Activated CD8-positive, alpha-beta memory T cell treated with anti-CD3 and anti-CD28 coated beads, Interleukin-2, amount 50 U/mL, for 4 hours (primary cell): ENCODE measurements at places on chromosomes 16 and 17.

DNA sequence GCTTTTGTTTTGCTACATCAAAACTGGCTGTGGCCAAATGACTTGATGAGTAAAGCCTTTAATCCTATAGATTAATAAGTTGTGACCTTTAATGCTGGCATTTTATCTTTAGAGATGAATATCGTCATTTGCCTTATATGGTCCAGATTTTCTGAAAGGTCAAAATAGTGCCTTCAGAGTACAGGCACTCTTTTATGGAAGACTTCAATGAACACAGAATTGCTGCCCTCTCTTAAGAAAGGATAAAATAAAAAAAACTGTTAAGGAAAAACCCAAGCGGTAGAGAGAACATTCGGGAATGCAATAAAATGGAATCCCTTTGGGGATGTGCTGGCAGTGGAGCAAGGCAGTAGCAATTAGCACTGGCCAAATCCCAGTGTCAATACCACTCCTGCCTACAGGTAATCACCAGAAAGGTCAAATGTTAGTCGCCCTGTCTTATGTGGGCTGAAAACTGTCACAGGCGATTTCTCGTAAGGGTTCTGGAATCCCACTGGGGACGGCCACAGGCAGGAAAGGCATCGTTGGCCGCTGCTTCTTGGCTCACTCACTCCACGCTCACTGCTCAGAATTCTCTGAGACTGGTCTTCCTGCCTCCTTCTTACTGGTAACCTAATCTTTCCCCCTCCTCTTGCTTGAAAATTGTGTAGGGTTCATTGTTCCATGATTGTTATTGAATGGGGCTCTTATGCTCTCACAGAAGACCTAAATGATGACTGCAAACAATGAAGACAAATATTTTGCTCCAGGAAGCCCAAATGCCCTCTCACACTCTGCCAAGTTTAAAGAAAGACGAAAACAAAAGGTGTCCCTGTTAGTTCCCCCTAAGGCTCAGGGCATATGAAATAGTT lies 45.4 kb upstream of the HSBP1 start:
- no peak for DNase-seq

DNA sequence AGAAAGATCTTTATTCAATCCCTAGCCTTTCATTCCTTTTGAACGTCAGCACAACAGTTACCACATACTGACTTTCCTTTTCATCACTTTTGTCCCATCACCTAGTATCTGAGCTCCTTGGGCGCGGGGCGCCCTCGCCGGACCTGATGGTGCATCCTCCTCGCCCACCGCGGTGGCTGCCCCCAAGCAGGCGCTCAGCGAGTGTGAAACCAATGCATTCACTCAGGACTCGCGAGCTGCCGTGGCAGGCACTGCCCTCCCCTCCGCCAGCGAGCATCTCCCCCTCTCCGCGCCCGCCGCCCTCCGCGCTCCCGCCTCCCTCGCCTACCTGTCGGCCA lies 756 bp downstream of the KLHL11 start:
- DNase-seq = no peak

DNA sequence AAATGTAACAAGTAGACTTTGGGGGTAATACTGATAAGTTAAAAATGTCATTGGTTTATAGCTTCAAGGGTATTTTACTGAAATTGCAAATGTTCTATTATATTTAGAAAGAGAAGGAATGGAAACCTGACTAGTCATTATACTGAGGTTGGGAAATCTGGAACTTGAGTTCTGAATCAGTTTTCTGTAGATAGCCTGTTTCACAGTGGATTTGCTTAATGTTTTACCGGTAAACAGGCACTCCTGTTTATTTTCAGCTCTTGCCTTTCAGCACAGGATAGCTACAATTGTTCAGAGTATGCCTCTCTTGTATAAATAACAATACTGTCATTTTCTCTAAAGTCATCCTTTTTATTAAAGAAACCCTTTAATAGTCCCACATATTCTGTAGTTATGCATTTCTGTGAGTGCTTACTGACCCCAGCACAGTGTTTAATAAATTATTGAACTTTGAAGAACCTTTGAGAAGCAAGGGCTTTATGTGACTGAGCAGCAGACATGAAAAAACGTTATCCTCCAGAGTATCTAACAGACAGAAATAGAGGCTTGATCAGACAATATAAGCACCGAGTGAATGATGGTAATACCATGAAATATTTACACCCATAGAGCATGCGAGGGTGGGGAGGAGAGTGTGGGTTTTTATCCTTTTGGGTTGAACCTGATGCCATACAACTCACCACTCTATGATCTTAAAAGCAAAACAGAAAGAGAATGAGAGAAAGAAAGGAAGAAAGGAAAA lies 58.2 kb downstream of the FTO start:
- no peak for DNase-seq

GRCh38 chr16:31052114-31052513 lies 18.8 kb downstream of the STX4 start:
- no peak for DNase-seq

DNA sequence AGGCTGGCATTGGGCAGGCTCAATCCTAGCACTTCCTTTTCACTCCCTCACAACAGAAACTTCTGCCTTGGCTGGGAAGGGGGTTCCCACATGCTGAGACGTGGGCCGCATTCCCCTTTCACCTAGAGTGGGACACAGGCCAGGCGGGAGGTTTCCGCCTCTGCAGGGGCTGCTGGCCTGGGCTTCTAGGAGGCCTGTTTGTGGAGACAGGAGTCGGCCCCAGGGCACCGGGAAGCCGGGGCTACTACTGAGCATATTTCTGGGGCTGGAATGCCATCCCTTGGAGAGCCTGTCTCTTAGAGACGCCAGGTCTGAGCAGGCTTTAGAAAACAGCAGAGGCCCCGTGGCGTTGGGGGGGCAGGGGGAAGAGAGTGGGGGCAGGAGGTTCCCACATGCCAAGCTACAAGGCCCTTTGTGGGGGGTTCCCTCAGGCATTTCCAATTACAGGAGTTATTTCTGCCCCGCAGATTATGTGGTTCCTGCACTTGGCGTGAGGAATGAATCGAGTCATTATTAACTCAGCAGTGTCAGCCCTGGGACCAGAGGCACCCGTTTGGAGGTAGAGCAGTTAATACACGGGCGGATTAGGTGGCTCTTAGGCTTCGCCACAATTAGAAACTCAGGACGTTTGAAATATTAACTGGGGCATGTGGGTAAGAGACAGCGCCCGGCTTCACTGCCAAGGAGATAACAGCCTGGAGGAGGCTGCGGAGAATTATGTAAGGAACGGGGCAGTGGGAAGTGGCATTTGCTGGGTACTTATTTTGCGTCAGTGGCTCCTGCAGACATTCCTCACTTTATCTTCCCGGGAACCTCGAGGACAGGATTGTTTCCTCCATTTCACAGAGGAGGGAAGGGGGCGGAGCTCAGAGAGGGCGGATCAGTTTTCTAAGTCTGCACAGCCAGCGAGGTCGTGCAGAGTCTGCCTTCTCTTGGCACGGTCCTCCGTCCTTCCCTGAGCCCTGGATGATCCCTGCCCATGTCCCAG lies 162.5 kb downstream of the MAF start:
- no peak for DNase-seq

- DNase-seq = no peak
These were observed 24.0 kb downstream of the MMP15 start for GRCh38 chr16:58049232-58050185.

DNA sequence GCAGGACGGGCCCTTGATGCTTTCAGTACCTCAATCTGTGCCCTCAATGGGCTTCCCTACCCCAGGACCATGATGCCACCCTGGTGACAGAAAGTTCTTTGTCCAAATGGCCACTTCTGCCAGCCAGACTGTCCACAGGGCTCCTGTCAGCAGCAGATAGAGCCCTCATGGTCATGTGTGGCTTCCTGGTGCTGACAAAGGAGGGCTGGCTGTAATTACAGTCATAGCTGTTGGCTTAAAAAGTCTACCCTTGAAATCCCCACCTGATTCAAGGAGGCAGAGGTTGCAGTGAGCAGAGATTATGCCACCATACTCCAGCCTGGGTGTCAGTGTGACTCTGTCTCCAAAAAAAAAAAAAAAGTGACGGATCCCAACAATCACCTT lies 3.3 kb downstream of the TRPV2 start:
- DNase-seq = no peak

DNA sequence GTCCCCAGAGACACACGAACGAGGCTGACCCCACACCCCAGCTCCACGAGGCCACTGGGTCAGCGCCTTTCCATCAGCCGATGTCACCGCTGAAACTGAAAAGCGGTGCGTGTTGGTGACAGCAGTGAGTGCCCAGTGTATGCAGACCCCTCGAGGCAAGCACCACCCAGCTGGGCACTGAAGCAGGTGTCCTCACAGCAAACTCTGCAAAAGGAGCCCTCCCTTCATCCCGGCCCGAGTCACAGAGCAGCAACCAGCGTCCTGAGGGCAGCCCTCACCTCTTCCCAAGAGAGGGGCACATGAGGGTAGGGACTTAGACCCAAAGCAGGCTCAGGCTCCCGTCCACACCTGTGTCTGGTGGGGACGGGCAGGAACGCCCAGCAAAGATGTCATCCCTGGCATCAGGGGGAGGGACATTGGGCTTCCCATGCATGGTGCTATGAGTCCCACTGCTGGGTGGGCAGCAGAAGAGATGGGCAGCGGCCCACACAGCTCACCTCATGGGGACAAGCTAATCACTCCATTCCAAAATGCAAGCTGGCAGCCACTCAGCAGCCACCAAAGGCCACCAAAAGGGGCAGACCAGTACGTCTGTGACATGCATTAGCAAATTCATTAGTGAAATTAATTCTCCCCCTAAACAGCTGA lies 49.2 kb downstream of the RBFOX3 start:
- DNase-seq = no peak

GRCh38 chr17:14320734-14321475 lies 20.0 kb downstream of the HS3ST3B1 start:
- DNase-seq = no peak

DNA sequence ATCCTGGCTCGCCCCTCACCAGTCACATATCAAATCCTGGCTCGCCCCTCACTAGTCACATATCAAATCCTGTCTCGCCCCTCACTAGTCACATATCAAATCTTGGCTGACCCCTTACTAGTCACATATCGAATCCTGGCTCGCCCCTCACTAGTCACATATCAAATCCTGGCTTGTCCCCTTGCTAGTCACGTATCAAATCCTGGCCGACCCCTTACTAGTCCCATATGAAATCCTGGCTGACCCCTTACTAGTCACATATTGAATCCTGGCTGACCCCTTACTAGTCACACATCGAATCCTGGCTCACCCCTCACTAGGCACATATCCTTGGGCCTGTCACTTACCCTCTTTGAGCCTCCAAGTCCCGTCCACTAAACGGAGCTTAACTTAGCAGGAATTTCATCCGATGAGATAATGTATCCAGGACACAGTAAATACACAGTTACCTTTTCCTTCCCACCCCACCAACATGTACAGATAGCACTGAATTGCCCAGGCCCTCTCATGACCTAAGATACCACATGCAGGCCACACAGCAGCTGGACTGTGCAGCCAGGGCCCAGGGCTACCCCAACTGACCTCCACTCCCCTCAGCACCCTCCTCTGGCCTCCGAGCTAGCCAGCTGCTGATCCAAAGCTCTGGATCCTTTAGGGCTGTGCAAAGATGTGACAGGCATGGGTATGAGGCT lies 157.8 kb upstream of the RPH3AL start:
- no peak for DNase-seq

GRCh38 chr17:29931231-29931932 lies 1.4 kb upstream of the SSH2 start:
- DNase-seq = peak; percentile 58

DNA sequence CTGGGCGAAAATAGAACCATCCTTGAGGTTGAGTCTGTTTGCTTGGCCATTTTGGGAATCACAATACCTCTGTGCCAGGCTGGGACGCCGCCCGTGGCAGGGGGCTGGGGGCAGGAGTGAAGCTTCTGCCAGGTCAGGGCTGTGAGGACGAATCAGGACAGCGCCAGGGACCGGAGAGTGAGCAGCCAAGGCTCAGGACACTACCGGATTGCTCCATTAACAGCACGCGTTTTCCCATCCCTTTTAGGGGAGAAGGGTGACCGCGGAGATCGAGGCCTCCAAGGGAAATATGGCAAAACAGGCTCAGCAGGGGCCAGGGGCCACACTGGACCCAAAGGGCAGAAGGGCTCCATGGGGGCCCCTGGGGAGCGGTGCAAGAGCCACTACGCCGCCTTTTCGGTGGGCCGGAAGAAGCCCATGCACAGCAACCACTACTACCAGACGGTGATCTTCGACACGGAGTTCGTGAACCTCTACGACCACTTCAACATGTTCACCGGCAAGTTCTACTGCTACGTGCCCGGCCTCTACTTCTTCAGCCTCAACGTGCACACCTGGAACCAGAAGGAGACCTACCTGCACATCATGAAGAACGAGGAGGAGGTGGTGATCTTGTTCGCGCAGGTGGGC lies 23.4 kb downstream of the C1QTNF1 start:
- DNase-seq = no peak

DNA sequence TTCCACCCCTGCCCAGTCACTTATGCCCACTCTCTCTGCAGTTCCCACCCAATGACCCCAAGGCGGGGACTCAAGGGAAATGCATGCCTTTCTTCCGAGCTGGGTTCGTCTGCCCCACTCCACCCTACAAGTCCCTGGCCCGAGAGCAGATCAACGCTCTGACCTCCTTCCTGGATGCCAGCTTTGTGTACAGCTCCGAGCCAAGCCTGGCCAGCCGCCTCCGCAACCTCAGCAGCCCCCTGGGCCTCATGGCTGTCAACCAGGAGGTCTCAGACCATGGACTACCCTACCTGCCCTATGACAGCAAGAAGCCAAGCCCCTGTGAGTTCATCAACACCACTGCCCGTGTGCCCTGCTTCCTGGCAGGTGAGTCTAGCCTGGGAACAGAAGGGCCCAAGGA lies 13.8 kb downstream of the LPO start:
- DNase-seq = no peak

- DNase-seq = peak; percentile 47
These were observed 669 bp downstream of the MIEF2 start for GRCh38 chr17:18261146-18261515.

DNA sequence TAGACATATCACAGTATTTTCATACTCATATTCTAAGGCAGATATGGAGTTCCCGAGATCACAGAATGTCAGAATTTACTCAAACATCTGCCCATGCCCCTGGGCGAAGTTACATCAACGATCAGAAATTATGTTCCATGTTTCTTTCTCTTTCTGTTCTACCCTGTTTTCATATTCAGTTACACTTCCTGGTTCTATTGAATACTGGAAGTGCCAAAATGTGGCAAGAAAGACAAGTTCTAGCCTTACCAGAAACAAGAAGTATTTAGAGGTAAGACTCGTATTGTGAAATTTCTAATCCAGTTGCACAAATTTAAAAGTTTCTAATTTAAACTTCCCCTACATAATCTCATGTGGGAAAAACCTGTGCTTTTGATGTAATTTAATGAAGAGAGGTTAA lies 36.1 kb downstream of the KCNJ2 start:
- no peak for DNase-seq

DNA sequence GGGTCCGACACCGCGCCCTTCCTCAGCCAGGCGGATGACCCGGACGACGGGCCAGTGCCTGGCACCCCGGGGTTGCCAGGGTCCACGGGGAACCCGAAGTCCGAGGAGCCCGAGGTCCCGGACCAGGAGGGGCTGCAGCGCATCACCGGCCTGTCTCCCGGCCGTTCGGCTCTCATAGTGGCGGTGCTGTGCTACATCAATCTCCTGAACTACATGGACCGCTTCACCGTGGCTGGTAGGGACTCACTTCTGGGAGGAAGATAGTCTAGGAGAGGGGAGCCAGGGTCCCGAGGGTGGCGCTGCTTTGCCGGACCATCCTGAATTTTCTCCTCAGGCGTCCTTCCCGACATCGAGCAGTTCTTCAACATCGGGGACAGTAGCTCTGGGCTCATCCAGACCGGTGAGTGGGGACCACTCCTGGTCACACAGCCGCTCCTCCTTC lies 601 bp downstream of the SPNS1 start:
- DNase-seq = no peak
